ENCODE measurements at places on chromosomes 1 and 21.

DNA sequence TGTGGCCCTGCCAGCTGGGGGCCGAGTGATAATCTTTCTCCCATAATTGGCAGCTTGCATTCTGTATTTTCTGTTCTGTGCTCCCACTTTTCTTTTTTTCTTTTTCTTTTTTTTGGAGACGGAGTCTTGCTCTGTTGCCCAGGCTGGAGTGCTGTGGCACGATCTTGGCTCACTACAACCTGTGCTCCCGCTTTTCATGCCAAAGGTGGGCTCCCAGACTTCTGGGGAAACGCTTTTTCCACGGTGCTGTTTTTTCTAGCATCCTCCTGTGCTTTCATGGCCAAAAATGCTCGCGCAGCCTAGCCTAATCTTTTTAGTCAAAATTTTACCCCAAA, 585 bp upstream of the AHCTF1 start:
- no peak for DNase-seq

- DNase-seq = no peak
Observed at GRCh38 chr1:29584776-29585175, 348.5 kb downstream of the PTPRU start.

- DNase-seq = peak; percentile 5
Observed at GRCh38 chr1:186643614-186644013, 36.6 kb downstream of the PTGS2 start.

- no peak for DNase-seq
Observed at GRCh38 chr1:5005171-5005570, 350.8 kb downstream of the AJAP1 start.

DNA sequence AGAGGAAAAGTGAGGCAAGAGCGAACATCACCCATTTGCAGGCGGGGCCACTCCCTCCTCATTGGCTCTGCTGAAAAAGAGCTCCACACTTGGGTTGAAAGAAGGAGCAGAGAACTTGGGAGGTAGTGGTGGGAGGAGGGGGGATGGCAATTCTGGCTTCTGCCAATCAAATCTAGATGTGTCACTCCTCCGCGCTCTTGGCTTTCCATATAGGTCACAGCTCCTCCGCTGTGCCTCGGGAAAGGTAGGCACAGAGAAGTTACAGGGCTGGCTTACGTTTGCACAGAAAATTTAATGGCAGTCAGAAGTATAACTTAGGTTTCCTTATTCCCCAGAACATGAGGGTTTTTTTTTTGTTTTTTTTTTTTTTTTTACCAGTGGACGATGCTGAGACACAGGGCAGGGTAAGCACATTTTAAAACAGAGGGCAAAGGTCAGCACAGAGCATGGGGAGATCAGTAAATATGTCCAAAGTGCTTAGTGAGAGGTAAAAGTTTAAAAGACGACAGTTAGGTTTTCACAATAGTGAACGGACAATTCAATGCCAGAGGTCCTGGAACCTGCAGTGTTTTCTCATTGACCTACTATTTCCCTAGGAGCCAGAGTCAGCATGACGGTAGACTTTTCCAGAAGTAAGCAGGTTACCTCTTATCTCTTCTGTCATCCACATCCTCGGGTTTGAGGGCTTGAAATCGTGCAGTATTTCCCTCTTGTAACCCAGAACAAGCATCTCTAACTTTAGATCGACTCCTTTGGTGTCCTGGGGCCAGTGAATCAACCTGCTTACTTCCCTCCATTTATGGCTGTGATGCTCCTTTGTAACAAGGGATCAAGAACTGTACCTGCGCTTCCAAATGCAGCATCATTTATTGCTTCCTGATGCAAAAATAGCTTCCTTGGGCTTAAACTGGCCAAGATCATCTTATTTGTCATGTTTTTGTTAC, 258.9 kb upstream of the PROX1 start:
- no peak for DNase-seq

DNA sequence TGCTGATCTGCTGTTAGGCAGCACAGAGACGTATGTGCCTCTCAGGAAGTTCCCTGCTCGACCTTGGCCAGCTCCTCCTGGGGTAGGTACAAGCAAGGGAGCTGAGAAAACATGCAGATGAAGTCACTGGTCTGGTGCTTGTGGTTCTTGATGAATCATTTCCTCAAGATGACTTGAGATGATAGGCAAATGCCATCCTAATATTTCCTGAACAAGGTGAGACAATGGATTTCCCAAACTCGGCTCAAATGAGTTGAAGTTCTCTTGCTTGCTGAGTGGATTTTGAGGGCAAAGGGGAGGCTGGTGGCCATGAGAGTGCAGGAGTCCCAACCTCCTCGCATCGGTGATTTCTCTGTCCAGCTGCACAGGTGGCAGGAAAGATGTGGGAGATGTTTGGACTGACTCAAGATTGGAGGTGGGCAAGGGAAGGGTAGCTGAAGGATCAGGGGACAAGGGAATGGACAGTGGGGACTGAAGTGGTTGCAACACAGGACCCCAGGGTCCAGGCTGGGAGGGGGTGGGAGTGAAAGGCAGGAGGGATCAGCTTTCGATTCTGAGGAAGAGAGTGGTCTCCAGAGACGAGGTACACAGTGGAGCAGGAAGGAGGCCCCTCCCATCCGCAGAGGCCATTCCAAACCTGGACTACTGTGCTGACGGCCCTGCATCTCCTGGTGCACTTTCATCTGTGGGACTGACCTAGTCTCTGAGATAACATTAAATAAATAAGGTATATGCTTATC, 63.9 kb downstream of the CAPN2 start:
- DNase-seq = no peak

- DNase-seq = no peak
Observed at GRCh38 chr1:118564961-118565703, 380.1 kb upstream of the SPAG17 start.

GRCh38 chr1:113244112-113244820, 146.0 kb upstream of the MAGI3 start:
- DNase-seq = no peak

- DNase-seq = no peak
Observed at GRCh38 chr21:35563885-35564451, 496.4 kb downstream of the SETD4 start.

DNA sequence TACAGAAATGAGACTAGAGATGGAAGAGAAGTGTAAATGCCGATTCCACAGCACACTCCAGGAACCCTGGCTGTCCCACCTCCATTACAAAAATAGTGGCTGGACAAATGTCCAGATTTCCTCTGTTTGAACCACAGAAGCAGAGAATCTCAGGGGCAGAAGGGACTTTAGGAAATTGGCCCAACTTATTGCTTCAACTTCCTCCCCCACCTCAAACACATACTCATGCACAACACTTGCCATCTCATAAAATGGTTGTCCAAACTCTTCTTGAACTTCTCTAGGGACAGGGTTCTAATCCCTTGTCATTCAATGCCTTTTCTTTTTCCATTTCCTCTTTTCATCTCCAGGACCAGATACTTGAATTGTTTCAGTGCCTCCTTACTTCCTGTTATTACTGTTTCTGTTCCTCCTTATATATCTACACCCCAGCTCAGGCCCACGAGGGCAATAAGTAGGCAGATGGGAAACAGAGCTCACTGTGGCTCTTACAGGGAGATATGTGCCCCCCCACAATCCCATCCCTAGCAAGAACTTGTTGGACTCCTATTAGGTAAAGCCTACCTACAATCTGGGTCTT, 8.5 kb upstream of the B4GALT3 start:
- DNase-seq = no peak

- no peak for DNase-seq
Observed at GRCh38 chr1:111238056-111238795, 10.7 kb downstream of the CHI3L2 start.

- DNase-seq = no peak
Observed at GRCh38 chr1:221418346-221418745, 323.5 kb downstream of the DUSP10 start.

GRCh38 chr1:16139473-16139962, 16.4 kb downstream of the EPHA2 start:
- DNase-seq = no peak

DNA sequence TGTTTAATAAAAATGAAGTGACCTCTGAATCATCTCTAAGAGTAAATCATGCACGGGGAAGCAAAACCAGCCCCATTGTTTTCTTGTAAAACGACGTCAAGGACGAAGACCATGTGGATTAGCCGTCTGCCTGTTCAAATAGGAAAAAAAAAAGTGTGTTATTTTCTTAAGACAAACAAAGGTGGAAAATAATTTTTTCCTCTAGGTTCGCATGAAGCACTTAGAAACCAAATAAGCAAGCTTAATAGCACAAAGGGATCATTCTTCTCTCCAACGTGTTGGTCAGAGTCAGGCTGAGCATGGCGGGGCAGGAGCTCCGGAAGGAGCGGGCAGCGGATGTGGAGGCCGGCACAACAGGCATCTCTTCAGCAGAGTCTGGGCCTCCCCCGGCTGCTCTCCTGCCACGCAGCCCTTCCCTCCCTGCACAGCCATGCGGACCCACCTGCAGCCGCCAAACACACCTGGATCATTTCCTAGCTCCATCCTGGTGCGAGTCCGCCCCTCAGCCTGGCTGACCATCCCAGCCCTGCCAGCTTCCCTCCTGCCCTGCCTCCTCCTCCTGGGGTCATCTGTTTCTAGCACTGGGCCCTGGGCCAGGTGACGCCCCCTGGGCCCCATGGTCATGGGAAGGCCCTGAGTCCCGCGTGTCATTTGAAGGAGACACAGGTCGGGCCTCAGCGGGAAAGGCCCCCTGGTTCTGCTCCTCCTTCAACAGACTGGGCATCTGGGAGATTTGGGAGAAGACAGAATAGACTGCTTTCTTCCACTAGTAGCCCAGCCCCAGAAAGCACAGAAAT, 40.2 kb downstream of the MX1 start:
- no peak for DNase-seq

GRCh38 chr1:38060498-38060897, 13.9 kb upstream of the POU3F1 start:
- no peak for DNase-seq

GRCh38 chr1:67137307-67137753, 2.6 kb upstream of the C1orf141 start:
- no peak for DNase-seq

DNA sequence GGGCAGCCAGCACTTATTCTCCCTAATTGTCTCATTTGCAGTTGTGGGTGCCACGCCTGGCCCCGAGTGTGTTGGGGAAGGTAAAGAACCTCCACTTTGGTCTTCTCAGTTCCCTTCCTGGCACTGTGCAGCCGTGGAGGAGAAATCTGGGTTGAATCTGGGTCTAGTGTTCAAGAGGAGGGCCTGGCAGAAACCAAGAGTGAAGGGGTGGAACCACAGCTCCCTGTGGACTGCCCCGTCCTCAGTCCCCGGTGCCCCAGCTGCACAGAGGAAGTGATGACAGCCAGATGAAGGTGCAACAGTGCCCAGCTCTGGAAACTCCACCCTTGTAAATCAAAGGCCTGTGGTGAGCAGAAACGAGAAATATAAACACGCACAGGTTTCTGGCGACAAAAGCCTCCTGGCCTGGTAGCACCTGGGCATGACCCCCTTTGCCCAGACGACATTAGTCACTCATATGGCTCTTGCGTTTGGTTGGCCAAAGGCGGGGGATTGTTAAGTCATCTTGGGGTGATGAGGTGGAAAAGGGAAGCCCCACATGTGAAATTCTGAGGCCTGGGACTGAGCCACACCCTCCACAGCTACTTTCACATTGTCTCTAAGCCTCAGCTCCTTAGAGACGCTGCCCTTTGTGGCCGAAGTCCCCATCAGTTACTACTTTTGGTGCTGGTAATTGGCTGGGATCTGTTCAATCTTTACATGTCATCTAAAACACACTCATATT, 4.2 kb upstream of the ECE1 start:
- no peak for DNase-seq

DNA sequence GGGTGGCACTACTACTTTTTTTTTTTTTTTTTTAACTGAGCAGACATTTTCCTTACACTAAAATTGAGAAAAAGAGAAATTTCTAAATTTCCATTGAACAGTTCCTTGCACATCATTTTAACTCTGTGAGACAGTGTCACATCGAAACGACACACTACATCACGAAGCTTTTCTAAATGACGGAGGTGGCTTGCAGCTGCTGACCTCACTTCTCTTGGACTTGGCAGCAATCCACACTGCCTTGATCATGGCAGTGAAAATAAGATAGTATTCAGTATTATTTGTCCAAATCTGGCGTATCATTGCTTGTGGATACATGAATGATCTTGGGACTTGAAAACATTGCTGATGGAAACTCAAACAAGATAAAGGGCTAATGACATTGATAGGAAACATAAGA, 80.3 kb upstream of the CYYR1 start:
- no peak for DNase-seq

- no peak for DNase-seq
Observed at GRCh38 chr1:164771041-164771618, 212.1 kb downstream of the PBX1 start.

DNA sequence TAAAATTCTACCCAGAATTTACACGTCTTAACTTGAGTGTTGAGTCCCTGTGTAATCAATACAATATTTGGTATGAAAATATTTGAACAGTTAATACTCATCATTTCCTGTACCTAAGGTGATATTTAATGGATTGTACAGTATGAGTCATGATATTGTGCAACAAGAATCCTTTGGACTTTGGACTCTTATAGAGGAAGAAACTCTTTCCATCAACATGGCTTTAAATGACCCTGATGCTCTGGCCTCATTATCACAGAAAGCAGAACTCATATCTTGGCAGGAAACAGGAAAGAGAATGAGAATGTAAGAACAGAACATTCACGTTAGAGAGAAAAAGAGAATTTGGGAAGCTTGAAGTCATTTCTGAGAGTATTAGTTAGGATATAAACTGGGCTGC, 168.8 kb upstream of the B3GALT2 start:
- peak; percentile 56 for DNase-seq

DNA sequence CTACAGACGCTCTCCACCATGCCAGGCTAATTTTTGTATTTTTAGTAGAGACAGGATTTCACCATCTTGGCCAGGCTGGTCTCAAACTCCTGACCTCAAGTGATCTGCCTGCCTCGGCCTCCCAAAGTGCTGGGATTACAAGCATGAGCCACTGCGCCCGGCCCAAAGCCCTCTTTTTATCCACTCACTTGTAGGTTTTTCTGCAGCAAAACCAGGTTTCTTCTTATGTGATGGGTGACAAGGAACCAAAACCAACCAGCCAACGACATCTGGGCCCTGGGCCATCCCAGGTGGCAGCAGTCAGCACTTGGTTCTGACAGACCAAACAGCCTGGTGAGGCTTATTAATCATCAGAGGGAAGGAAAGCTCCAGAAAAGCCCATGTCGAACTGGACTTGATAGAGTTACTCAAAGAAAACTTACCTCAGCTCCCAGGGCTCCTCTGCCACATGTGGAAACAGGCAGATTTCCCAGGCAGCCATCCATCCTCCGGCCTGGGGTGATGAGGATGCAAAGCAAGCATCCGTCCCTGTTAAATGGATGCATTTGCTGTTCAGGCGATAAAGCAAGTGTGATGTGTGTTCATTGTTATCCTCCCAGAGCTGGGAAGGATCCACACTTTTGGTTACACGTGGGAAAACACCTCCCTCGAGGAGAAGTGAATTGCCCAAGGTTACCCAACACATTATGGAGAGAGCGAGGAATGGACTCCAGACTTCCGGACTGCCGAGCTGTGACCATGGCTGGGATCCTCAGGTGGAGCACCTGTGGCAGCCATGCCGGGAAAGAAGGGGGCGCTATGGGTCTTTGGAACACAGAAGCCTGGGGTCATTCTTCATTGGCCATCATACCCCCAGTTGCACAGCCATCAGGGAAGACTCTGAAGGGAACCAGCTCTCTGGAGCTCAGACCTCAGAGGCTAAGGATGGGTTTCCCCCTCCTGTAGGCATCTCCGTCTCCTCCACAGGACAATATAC, 118.8 kb downstream of the HUNK start:
- DNase-seq = no peak

GRCh38 chr1:52416811-52417210, 12.4 kb downstream of the PRPF38A start:
- no peak for DNase-seq

- DNase-seq = peak; percentile 16
Observed at GRCh38 chr1:1943834-1944570, 24.9 kb upstream of the TMEM52 start.

GRCh38 chr1:46148318-46148717, 15.9 kb upstream of the PIK3R3 start:
- DNase-seq = no peak
